Left lung (tissue), 14 donors: ENCODE measurements at places on chromosomes 2 and 18. TPM values are rescaled to one million over a fixed set of nuclear protein-coding genes. Genes with fewer than 3 reads are reported as not detected.

DNA sequence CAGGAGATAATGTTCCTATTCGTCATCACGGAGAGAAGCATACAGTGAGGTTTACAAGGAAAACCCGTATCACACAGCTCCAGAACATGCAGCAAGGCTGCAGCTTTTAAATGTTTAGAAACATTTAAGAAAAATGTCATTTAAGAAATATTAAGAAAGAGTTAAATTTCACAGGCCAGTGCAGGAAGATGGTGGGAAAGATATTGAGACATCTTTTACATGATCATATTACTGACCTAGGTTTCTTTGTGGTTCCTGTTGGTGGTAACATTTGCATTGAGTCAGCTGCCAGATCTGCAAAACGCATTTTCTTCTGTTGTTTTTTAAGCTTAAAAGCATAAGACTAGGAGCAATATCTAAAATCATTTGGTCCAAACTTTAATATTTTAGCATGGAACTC lies 44.9 kb downstream of the CPO start:
- no peak overlapping the region for H3K4me3 ChIP-seq
- peaks cover 36% of the 10 kb centered on the region for H3K4me1 ChIP-seq
- no peaks in the 10 kb centered on the region for H3K36me3 ChIP-seq
- no peaks in the 10 kb centered on the region for H3K27me3 ChIP-seq
- no peak for DNase-seq

NEU2 gene
- total RNA-seq: not detected

- no peak for DNase-seq
- no peak overlapping the region for H3K4me3 ChIP-seq
- H3K36me3 ChIP-seq: no peaks in the 10 kb centered on the region
- no peaks in the 10 kb centered on the region for H3K4me1 ChIP-seq
- H3K27ac ChIP-seq: no peak overlapping the region
- H3K27me3 ChIP-seq: no peaks in the 10 kb centered on the region
Measured at GRCh38 chr18:59374128-59374527, 15.1 kb upstream of the LMAN1 start.

GRCh38 chr18:77700051-77700450 lies 450.4 kb downstream of the GALR1 start:
- H3K4me3 ChIP-seq: no peak overlapping the region
- H3K36me3 ChIP-seq: no peaks in the 10 kb centered on the region
- no peak for DNase-seq
- H3K4me1 ChIP-seq: no peaks in the 10 kb centered on the region

GRCh38 chr2:166784296-166784946 lies 103.9 kb upstream of the XIRP2 start:
- H3K4me1 ChIP-seq: no peaks in the 10 kb centered on the region
- H3K27ac ChIP-seq: no peak overlapping the region
- DNase-seq: no peak
- H3K36me3 ChIP-seq: no peaks in the 10 kb centered on the region
- H3K27me3 ChIP-seq: no peaks in the 10 kb centered on the region
